Mesenchymal stem cell (in vitro differentiated cells and primary cell): ENCODE measurements at places on chromosomes 5 and 9.
A peak's percentile ranks its signal among the peaks of the same experiment; 100 is the strongest.

DNA sequence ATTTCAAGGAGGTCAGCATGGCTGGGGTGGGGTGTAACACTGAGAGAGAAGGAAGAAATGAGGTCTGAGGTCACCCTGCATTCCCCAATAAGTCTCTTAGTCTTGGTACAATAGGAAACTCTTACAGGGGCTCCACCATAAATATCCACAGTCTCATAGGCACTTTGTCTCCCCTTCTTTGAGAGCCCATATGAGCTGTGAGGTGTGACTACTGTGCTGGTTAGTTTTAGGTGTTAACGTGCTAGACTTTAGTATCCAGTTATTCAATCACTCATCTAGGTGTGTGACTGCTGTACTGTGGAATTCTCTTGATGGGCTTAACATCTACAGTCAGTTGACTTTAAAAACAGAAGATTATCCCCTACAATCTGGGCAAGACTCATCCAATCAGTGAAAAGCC, 378.1 kb upstream of the RFX3 start:
- DNase-seq = peak; percentile 9

- DNase-seq = no peak
Observed at GRCh38 chr5:151719228-151720000, 32.7 kb upstream of the SPARC start.

DNA sequence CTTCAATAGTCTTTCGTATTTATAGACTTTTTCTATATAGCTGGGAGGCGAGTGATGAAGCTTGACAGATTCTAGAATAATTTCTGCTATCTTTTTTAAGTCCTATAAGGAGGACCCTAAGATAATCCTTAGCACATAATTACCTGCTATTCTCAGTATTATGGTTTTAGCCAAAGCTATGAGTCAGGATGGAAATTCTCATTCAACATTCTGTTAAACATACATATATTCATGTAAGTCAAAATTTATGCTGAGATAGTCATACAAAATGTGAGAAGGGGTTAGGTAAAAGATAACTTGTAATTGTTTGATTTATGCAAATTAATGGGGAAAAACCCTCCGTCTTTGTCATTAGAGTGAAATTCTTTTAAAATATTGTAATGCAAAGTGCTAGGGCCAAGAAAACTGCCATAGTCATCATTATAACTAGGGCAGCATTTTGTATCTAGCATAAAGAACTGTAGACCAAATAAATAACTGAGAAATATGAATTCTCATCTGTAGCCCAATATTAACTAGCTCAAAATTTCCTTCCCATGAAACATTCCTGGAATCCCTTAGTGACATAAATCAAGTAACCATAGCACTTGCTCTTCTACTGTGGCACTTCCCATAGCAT, 118.5 kb downstream of the MRPS30 start:
- no peak for DNase-seq

GRCh38 chr9:122403381-122404000, 32.7 kb downstream of the PTGS1 start:
- DNase-seq = peak; percentile 62

GRCh38 chr9:3736161-3736560, 210.4 kb upstream of the RFX3 start:
- DNase-seq = peak; percentile 78
